ENCODE measurements at places on chromosomes 11 and 22. TPM values are rescaled to one million over a fixed set of nuclear protein-coding genes. Genes with fewer than 3 reads are reported as not detected.

DNA sequence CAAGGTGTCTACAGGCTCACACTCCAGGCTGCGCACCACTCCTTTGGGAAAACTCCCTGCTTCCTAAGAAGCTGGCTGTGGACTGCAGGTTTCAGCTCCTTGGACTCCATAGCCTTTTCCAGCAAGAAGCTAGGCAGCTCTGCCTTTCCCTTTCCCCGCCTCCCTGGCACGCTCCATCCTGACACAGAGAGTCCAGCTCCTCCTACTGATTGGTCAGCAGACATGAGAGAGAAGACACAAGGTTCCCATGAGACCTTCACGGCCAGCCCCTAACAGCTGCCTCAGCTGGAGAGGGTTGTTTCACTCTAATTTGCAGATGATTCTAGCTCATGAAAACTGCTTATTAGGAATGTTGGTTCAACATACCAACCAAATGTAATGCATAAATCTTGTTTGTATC lies 27.6 kb downstream of the TENM4 start:
- peak; percentile 91 for DNase-seq

DNA sequence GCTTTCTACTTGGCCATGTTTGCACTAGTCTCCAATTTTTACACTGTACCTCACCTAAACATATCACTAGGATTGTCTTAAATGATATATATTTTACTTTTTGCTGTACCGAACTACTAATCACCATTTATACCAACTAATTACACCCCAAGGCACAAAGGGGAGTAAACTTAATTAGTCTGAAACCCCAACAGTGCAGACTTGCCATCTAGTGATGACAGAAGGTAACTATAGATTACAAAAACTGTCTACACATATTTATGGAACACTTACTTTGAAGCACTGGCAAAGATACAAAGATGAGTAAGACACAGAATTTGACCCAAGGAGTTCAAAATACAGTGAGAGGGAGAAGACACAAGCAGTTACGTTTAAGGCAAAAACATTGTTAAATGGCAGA lies 139.7 kb downstream of the CNTN5 start:
- DNase-seq = no peak

DNA sequence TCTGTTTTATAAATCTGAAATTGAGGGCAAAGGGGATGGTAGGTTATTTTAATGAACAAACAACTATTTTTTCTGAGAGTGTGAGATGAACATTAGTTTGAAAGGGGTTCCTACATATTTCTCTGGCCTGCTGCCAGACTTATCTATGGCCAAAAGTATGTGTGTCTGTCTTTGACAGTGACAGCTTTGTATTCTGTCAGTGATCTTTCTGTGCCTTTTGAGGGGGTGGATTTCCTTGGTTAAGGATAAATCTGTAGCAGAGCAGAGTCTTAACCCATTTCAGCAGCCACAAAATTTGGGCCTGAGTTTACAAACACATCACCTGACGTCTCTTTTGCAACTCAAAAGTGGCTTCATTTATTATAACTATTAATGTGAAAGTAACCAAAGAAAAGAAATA lies 30.9 kb downstream of the ZFTA start:
- DNase-seq = no peak

DNA sequence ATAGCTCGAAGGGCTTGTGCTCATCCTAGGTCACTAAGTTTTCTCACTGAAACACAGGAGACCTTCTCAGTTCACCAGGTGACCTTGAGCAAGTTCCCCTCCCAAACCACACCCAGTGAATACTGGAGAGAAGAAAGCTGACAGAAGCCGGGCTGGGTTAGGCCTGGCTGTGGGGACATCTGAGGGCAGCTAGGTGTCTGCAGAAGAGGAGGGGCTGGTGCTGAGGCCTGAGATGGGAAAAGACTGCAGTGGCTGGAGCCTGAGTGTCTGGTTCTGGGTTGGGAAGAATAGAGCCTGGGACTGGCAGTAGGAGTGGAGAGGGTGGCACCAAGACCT lies 602 bp upstream of the INPP5J start:
- DNase-seq = peak; percentile 44

The ARVCF gene
- total RNA-seq = 26.8 TPM

DNA sequence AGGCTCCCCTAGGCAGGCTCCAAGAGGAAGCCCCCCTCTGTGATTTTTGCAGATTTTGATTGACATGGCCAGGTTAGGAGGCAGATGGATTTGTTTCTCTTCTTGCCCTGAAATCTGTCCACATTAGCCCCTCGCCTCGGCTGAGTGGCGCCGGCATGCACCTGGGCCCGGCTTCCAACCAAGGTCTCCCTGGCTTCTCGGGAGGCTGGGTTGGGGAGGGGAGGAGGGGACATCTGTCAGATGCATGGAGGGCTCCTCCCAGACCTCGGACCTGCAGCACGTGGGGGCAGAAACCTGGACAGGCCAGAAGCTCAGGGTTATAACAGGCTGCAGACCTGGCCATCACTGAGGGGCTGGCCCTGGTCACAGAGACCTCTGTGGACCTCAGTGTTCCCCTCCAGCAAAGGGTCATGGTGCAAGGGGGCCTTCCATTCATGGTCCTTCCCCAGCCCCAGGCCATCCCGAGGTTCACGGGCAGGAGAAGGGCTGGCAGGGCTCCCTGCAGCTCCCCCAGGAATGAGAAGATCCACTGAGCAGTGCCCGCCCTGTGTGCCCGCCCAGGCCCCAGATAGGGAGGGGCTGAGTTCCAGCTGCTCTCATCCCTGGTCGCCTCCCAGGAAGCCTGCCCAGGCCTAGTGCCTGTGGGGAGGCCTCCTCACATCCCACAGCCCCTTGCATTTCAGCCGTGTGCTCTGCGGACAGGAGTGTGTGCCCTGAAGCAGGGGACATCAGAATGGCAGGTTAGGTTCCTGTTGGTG lies 747.8 kb downstream of the BRD1 start:
- DNase-seq = no peak

The MGAT3 gene
- total RNA-seq = 6.3 TPM

GRCh38 chr11:68843703-68844312 lies 2.1 kb upstream of the CPT1A start:
- DNase-seq = peak; percentile 93

The MISFA gene
- total RNA-seq = 10.3 TPM

Measured in left ventricle myocardium superior (tissue), 1 donor.